ENCODE measurements at places on chromosomes 6 and 20.

DNA sequence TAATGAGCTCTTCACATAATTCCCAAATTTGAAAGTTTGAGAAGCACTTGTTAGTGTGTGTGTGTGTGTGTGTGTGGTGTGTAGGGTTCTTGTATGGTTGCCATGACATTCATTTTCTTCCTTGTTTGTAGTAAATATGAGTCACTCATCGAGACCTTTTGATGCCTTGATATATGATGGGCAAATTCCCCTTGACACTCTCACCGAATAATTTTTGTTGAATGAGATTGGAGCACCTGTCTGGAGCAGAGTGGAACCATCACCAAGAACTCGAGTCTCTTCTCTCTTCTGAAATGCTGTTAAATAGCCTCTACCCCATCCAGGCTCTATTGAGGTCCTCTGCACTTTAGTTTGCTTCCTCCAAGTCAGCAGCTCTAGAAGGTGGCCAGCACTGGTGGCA, 29.6 kb upstream of the FAM184A start:
- DNase-seq = no peak

- no peak for DNase-seq
Measured at GRCh38 chr20:24402188-24402587, 67.2 kb upstream of the SYNDIG1 start.

- DNase-seq = no peak
Measured at GRCh38 chr20:49171909-49172308, 16.2 kb downstream of the STAU1 start.

- DNase-seq = no peak
Measured at GRCh38 chr6:150747155-150747554, 118.3 kb upstream of the MTHFD1L start.

DNA sequence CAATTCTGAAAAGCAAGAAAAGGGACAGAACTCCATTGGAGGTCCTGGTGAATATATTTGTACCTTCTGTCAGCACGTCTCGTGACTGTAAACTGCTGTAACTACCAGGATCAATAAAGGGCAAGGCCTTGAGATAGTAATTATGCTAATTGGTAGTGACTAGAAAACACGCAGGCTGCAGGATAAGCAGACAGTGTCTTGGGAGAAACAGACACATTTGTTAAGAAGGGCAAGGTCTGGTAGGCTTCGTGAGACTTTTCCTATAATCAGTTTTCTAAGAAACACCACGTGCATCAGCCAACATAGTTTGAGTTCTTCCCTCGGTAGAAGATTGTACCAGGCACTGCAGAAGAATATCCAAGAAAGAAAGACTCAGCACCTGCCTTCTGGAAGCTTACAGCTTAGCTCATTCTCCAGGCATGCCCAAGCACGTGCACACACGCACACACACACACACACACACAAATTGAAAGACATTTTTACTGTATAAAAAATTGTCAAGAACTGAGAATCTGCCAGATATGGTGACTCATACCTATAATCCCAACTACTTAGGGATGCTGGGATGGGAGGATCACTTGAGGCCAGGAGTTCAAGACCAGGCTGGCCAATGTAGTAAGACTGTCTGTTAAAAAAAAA, 167.0 kb upstream of the SASH1 start:
- DNase-seq = no peak

DNA sequence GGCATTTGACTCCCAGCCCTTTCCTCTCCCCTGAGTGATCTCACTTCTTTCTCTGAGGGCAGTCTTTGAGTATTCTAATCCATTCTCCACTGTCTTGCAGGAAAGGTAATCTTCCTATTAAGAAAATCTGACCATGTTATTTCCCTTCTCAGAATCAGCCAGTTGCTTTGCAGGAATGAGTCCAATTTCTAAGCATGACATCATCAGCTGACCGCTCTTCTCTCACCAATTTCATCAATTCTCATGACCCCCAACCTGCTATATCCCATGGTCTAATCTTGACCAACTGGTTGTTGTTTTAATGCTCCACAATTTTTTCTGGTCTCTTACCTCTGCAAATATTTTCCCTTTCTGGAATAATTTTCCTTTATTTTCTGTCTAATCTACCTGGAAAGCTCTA, 73.4 kb downstream of the FAM229B start:
- no peak for DNase-seq

- no peak for DNase-seq
Measured at GRCh38 chr6:88619951-88620350, 343.5 kb downstream of the RNGTT start.

DNA sequence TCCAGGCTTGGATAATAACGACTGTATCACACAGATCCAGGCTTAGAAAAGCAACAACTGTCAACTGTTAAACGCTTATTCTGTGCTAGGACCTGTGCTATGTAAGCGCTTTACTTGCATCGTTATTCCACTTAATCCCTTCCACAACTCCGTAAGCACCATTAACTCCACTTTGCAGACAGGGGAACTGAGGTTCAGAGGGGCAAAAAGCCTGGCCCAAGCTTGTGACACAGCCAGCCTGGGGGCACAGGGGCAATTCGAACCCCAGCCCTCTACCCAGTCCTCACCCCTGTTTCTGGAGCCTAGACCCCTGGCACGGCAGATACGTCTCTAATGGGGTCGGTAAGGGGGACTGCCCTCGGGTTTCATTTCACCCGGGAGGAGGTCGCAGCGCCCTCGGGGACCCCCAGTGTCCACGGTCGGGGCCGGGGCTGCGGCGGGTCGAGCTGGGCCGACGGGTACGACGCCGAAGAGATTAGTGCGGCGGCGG, 411 bp downstream of the DSN1 start:
- DNase-seq = no peak

DNA sequence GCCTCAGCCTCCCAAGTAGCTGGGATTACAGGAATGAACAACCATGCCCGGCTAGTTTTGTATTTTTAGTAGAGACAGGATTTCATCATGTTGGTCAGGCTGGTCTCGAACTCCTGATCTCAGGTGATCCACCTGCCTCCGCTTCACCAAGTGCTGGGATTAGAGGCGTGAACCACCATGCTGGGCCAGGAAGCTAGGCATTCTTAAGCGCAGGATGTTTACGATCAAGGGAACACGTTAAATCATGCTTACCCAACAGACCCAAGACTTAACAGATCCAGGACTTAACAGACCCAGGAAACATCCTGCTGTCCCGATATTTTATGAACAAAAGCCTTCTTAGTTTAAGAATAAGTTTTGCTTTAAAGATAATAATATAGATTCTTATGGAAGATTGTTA, 9.1 kb downstream of the PTGIS start:
- no peak for DNase-seq

DNA sequence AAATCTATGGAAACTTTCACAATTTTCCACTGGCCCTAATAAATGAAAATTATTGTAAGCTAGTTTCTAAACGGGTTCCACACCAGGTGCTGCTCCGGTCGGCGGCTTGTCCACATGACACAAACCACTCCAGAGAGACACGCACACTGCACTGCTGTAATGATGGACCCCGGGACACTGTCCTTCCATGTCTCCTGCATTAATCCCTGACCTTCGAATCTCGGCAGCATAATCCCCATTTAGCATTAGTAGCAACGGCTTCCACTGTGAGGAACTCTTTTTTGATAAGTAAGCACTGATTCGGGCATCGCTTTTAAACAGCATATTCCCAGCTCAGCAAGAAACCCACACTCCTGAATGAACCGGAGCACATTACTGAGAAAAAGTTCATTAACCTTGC, 43.5 kb downstream of the INSM1 start:
- no peak for DNase-seq

DNA sequence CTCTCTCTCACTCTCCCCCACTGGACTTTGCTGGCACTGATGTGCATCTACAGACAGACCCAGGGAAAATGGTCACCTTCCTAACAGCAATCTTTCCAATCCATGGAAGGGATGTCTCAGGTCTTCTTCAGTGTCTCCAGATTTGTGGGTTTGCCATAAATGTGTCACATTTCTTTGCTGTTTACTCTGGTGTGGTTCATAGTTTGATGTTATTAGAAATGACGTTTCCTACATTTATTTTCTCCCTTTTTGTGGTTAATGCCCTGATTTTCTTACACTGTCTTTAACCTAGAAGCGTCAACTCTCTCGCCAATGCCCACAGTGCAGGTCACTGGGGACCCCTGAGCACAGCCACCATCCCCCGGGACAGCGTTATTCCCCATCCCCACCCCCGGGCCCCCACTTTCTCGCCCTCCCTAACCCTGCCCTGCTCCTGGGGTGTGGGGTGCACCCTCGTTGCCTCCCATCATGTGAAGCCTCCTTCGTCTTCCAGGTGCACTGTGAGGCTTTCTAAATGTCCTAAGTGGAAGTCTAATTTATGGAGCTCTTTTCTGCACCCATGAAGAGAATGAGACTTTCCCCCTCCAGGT, 86.5 kb downstream of the YTHDF1 start:
- DNase-seq = no peak

- DNase-seq = no peak
Measured at GRCh38 chr20:12173347-12174012, 255.8 kb downstream of the BTBD3 start.

All from myocyte (in vitro differentiated cells).